Heart right ventricle (tissue), 16 donors: ENCODE measurements at places on chromosomes 11 and 22. TPM values are rescaled to one million over a fixed set of nuclear protein-coding genes. Genes with fewer than 3 reads are reported as not detected.

- DNase-seq = no peak
These were observed 436.0 kb downstream of the RAB38 start for GRCh38 chr11:87739261-87739660.

OR6A2 gene
- total RNA-seq = not detected

PRAME gene
- total RNA-seq = not detected

DNA sequence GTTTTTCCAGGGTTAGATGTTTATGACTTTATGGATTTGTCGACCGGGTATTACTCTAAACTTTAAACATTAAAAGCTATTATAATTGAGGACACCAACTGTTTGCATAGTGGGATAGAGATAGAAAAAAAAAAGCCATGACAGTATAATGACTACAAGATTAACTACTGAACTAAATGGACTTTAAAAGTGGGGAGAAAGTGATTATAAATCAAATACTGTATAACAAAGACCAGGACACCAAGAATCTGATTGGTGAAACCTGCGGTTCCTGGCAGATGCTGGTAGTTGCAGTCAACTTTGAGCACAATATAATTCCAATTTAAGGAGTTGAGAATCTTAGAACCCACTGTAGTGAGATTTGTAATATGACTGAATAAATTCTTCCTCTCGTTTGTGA, 2.5 kb downstream of the CRKL start:
- no peak for DNase-seq

GRCh38 chr11:75782540-75783263, 14.1 kb downstream of the DGAT2 start:
- no peak for DNase-seq

SLC22A9 gene
- not detected for total RNA-seq

- DNase-seq = no peak
These were observed 10.6 kb downstream of the BCO2 start for GRCh38 chr11:112185883-112186282.

GRCh38 chr11:88337987-88338668, 592 bp upstream of the CTSC start:
- DNase-seq = peak; percentile 14

DNA sequence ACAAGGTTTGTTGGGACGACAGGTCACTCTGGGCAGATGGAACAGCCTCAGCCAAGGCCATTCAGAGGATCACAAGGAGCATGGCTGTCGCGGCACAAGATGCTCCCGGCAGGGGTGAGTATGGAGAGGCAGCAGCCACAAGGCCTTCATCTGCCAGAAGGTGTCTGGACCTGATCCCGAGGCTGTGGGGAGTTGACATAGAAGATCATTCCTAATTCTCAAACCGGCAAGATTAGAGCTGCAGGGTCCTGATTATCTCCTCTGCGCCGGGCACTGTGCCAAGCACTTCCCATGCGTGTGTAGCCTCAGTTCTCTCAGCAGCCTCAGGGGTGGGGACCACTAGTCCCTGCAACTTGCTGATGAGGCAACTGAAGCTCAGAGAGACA, 32.3 kb upstream of the RFPL3 start:
- no peak for DNase-seq

DNA sequence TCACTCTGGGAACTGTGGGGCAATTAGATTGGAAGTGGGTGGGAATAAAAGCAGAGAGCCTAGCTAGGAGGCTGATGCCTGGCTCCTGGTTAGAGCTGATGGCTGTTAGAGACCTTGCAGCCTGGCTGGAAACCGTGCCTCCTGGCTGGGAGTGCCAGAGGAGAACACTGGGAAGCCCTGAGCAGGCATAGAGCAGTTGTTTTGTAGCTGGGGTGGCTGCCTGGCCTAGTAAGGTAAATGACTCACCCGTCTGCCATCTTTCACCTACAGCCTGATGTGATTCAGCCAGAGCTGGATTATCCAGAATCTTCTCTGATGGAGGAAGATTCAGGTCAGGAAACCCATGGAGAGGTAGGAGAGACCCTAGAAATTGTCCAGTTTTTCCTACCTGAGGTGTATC, 6.1 kb downstream of the UQCR10 start:
- no peak for DNase-seq

DNA sequence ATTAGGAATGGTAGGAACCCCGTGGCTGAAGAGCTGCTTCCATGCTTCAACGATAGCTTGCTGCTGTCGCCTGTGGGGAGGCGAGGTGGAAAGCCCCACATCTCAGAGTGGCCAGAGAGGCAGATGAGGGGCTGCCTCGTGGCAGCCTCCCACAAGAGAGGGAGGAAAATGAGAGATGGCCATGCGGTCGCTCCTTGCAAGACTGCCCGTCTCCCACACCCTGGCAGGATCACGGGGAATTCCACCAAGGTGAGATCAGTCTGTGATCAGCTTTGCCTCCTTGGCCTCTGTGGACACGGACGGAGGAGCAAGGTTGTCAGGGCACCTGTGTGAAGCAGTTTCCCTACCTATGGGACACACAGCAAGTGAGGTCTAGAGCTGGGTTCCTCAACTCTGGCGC, 3.0 kb downstream of the CRYBA4 start:
- no peak for DNase-seq
